ENCODE measurements at places on chromosomes 12 and 14. TPM values are rescaled to one million over a fixed set of nuclear protein-coding genes. Genes with fewer than 3 reads are reported as not detected.

DNA sequence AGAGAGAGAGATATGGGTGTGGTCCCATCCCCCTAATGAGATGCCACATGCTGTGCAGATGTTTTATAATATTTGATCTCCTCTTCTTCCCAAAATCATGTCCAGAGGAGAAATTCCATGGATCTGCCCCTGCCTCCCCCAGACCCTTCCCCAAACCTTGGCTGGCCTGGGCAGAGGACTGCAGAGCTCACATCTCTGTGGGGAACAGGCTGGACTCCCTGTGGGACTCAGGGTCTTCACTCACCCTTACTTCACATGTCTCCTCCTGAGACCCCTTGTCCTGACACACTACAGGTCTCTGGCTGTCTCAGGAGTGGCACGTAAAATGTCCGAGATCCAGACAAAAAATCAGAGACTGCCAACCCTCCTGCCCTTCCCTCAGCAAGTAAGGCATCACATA is 76.0 kb upstream of the CAPRIN2 start:
- no peaks in the 10 kb centered on the region for H3K36me3 ChIP-seq
- H3K4me3 ChIP-seq = no peak overlapping the region
- H3K27ac ChIP-seq = no peak overlapping the region
- DNase-seq = no peak

Gene ACOT6
- not detected for total RNA-seq

- no peaks in the 10 kb centered on the region for H3K4me1 ChIP-seq
- no peaks in the 10 kb centered on the region for H3K27me3 ChIP-seq
- no peak overlapping the region for H3K4me3 ChIP-seq
- H3K36me3 ChIP-seq = no peaks in the 10 kb centered on the region
- H3K27ac ChIP-seq = no peak overlapping the region
- DNase-seq = no peak
Observed at GRCh38 chr12:41521872-41522379, 333.8 kb downstream of the PDZRN4 start.

DNA sequence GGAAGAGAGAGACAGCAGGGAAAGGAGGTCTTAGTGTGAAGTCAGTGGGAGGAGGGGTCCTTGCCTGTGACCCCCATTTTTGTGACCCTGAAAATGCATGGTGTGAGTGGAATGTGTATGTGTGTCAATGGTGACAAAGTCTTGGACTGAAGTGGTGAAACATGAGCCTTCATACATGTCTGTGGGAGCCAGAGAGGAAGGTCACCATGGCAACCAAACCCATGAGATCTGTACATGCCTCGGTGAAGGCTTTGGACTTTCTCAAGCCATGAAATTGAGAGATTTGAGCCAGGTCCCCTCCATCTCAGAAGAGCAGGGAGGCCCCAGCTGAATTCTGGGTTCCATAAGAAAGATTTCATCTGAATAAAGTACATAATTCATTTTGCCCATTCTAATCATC is 108.7 kb downstream of the TTC8 start:
- DNase-seq = no peak
- no peak overlapping the region for H3K27ac ChIP-seq
- H3K27me3 ChIP-seq = no peaks in the 10 kb centered on the region
- H3K4me1 ChIP-seq = no peaks in the 10 kb centered on the region
- no peaks in the 10 kb centered on the region for H3K36me3 ChIP-seq

- no peak overlapping the region for H3K27ac ChIP-seq
- no peak for DNase-seq
- no peak overlapping the region for H3K4me3 ChIP-seq
- no peaks in the 10 kb centered on the region for H3K27me3 ChIP-seq
- H3K36me3 ChIP-seq = peaks cover 9% of the 10 kb centered on the region
Observed at GRCh38 chr12:111645433-111645832, 40.3 kb downstream of the BRAP start.

Gene FAM90A1
- 0.68 TPM for total RNA-seq

Gene NTS
- total RNA-seq = 0.96 TPM

DNA sequence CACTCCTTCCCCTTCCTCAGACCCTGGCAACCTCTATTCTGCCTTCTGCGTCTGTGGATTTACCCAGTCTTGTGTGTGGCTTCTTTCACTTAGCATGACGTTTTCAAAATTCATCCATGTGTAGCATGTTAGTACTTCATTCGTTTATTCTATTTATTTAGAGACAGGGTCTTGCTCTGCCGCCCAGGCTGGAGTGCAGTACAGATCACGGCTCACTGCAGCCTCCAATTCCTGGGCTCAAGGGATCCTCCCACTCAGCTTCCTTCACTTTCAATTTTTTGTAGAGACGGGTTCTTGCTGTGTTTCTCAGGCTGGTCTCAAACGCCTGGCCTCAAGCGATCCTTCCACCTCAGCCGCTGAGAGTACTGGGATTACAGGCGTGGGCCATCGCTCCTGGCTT is 37.0 kb downstream of the B4GALNT3 start:
- no peak overlapping the region for H3K4me3 ChIP-seq
- no peak overlapping the region for H3K27ac ChIP-seq

- no peaks in the 10 kb centered on the region for H3K27me3 ChIP-seq
- no peak for DNase-seq
- H3K4me3 ChIP-seq = no peak overlapping the region
Observed at GRCh38 chr12:30045171-30045570, 261.4 kb upstream of the TMTC1 start.

Gene IAPP
- total RNA-seq = not detected

DNA sequence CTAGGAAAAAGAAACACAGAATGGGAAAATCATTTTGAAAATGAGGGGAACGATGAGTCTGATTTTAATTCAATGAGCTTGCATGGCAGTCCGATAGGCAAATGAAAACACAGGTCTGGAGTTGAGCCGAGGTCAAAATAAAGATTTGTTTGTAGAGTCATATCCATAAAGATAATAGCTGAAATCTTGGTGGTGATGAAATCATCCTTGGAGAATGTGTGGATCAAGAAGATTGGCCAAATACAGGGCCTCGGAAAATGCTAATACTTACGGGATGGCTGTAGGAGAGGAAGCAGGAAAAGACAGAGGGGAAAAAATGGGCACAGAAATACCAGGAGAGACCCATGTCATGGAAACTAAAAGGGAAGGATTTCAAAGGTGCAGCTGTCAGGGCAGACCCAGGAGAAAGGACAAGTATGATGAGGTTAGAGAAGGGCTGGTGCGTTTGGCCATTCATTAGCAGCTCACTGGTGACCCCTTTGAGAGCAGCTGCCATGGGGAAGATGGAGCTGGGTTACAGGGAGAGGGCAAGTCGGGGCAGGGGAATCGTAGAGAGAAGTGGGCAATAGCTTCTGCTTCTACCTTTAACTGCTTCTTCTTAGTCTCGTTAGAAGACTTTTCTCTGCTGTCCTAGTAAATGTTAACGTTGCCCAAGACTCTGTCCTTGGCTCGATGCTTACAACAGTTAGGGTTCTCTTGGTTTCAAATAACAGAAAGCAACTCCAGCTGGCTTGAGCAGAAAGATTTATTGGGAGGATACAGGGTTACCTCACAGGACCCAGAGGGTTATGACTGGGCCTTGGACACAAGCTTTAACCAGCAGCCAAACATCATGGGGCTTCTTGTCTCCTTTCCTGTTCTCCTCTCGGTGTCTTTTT is 161.8 kb downstream of the EFCAB11 start:
- H3K36me3 ChIP-seq = no peaks in the 10 kb centered on the region
- no peak overlapping the region for H3K27ac ChIP-seq
- H3K27me3 ChIP-seq = no peaks in the 10 kb centered on the region
- DNase-seq = no peak

DNA sequence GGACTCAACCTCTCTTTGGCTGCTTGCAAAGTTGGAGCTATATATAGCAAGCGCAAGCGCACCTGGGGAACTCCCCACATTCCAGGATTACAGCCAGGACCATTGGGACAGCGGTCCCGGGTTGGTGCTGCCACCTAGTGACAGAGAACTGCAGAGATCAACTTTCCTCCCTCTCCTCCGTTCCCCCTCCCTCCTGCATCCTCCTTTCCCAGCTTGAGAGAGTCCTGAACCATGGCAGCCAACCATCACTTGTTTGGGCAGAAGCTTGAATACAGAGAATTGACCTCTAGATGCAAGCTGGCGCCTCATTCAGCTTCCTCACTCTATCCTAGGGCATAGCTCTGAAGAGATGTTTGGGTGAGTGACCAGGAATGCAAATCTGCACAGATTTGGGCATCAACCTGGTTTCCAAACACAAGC is 17.4 kb upstream of the FLVCR2 start:
- H3K4me3 ChIP-seq = no peak overlapping the region
- H3K4me1 ChIP-seq = no peaks in the 10 kb centered on the region
- no peaks in the 10 kb centered on the region for H3K36me3 ChIP-seq
- peak; percentile 90 for DNase-seq
